NCI-H1436 treated with DMSO at 0.1 percent for 48 hours (cell line): ENCODE measurements at places on chromosomes 12 and 14.

- no peak for DNase-seq
These were observed 693 bp downstream of the MAP3K9 start for GRCh38 chr14:70808416-70809224.

GRCh38 chr12:6044082-6044481, 80.4 kb downstream of the VWF start:
- DNase-seq: no peak

- DNase-seq: no peak
These were observed 252.2 kb upstream of the GRIP1 start for GRCh38 chr12:66931091-66931490.

GRCh38 chr12:3097186-3097804, 20.1 kb downstream of the TSPAN9 start:
- no peak for DNase-seq

DNA sequence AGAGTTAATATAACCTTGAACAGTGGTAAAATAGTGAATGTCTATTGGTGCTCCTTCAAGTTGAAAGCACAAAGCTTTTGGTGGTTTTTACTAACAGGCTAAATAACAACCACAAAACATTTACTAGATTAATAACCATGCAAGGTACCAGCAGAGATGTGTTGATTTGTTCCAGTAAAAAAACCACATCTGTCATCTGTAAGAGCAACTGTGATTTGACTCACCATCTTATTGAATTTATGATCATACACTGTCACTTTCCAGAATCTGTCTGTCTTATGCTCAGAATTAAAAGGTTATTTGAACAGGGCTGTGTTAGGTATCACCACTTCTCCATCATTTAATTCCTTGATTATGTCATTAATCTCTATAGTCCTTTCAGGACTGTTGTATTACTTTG, 107.0 kb upstream of the PTHLH start:
- DNase-seq: no peak

DNA sequence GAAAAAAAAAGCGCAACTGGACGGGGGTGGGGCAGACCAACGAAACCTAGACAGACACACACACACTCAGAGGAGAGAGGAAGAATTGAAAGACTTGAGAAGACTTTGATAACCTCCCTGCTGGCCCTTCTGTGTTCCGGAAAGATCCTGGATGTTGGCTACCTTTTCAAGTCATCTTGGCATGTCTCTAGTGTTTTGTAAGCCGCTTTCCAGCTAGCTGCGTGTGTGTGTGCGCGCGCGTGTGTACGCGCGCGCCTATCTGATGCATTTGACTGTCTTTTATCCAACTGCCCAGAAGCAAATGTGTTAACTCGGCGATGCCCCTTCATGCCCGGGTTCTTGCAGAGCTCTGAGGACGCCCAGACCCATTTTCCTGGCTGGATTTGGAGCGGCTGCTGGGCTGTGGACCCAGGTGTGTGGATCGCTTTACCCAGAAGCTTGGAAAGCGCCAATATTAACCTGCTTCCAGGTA, 664 bp downstream of the LRFN5 start:
- no peak for DNase-seq

DNA sequence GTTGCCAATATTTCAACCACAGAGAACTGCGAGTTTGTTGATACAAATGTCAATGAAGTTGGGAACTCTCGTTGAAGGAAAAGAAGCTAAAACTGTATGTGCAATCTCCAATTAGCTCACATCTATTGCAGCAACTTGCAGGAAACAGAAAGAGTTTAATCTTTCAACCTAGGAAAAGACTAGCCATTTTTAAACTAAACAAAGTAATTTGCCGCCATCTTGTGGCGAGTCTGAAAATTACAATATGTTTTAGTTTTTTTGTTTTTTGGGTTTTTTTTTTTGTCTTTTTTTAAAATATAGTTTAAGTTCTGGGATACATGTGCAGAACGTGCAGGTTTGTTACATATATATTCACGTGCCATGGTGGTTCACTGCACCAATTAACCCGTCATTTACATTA, 131.2 kb upstream of the FOXG1 start:
- DNase-seq: no peak

DNA sequence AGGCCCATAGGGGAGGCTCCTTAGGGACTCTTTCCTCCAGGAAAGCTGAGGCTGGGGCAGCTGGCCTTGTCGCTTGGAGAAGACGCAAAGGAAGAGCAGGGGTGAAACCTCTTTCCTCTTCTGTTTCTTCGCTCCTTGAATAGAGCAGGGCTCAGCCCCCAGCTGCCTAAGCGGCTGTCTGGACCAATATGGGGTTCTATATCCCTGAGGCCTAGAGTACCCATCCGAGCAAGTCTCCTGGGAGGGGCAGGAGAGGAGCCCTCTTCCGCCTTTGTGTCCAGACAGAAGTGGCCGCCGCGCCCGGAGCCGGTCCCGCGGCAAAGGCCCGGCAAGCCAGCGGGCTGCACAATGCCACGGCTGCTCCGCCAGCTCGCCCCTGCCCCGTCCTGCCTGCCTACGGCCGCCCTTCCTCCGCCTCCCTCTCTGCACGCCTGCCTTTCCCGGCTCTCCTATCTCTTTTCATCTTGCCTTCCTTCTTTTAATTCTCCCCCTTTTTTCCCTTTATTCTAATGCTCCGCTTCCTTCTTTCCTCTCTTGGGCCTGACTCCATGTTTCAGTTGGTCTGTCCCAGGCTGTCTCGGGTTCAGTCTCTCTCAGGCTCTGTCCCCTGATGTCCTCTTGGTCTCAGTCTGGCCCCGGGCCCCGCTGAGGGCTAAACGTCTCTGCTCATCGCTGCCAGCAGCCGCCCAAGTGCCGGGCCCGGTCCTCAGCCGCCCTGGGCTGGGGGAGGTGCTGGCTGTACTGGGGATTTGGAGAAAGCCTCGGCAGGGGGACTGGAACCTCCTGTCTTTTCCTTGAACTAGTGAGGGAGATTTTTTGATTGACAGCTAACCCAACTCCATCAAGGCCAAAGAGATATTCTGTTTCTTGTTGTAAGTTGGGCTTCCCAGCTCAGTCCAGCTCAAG, 2.5 kb upstream of the HOXC9 start:
- no peak for DNase-seq

DNA sequence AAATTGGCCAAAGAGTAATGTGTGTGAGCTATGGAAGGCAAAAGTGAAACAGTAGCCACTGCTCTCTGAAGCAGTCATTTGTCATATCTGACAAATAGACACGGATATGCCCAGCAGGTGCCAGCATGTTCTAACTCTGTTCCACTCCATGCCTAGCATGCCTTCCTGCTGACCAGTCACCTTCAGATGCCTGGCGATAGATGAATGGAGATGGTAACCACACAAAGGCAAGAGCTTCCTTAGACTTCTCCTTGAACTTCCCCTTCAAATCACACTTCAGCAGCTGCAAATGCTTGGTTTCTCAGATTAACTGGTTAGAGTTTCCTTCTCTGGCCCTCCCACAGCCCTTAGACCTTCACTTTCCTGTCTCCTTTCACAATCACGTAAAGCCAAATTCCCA, 429.9 kb downstream of the DAD1 start:
- DNase-seq: no peak

DNA sequence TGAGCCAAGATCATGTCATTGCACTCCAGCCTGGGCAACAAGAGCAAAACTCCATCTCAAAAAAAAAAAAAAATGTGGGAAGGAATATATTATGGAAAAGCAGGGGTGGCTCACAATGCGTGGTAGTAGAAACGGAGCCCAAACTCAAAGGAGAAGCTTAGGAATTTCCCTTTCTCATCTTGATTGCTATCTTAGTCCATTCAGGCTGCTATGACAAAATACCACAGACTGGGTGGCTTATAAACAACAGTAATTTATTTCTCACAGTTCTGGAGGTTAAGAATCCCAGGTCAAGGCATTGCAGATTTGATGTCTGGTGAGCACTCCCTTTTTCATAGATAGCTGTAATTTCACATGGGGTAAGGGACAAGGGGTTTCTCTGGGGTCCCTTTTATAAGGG, 153.8 kb upstream of the KRR1 start:
- DNase-seq: no peak

- no peak for DNase-seq
These were observed 31.9 kb upstream of the CCDC91 start for GRCh38 chr12:28158353-28158752.

GRCh38 chr12:132827763-132828703, 636 bp downstream of the GOLGA3 start:
- no peak for DNase-seq

- DNase-seq: no peak
These were observed 648 bp downstream of the SNX6 start for GRCh38 chr14:34629344-34629656.

DNA sequence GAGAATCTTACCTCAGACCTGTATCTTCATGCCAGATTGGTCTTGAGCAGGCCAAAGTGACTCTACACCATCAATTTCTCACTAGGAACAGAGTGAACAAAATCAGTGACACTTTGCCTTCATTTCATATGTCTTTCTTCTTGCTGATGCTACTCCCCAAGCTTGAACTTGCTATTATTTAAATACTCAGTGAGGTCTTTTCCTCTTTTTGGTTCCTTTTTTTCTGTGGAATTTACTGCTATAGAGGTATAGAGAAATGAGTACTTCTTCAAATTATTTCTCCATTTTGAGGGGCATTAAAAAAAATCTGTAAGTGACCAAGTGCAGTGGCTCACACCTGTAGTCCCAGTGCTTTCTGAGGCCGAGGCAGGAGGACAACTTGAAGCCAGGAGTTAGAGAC, at the start of gene GPR33:
GPR33 (minus strand) TSS at position 154 of the 400 bp plus-strand sequence. CDS start 4,074 bp downstream, outside the sequence.
- DNase-seq: no peak

DNA sequence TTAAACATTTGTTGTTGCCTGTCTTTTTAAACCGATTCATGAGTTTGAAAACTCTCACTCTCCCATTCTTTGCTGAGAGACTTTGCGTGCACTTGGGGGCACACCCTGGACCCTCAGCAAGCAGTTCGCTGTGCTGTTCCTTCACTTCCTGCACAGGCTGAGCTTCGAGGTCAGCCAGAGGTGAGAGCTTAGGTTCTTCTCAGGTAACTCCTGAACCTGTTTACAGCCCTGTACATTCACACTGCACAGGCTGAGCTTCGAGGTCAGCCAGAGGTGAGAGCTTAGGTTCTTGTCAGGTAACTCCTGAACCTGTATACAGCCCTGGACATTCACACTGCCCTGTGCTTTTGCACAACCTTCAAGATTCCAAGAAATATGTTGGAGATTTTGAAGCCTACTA, 9.8 kb upstream of the CLECL1 start:
- no peak for DNase-seq

DNA sequence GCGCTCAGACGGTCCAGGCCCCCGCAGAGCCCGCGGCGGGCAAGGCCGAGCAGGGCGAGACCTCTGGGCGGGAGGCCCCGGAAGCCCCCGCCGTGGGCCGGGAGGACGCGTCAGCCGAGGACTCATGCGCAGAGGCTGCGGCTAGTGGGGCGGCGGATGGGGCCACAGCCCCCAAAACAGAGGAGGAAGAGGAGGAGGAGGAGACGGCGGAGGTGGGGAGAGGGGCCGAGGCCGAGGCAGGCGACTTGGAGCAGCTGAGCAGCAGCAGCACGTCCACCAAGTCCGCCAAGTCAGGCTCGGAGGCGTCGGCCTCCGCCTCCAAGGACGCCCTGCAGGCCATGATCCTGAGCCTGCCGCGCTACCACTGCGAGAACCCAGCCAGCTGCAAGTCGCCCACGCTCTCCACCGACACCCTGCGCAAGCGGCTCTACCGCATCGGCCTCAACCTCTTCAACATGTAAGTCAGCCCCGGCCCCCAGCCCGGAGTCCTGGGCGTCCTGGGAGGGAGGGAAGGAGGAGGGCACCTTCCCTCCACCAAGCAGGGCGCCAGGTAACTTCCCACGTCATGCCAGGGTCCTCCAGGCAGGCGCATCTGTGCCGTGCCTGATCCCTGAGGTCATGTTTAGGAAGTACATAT, 72.4 kb downstream of the IQSEC3 start:
- no peak for DNase-seq

DNA sequence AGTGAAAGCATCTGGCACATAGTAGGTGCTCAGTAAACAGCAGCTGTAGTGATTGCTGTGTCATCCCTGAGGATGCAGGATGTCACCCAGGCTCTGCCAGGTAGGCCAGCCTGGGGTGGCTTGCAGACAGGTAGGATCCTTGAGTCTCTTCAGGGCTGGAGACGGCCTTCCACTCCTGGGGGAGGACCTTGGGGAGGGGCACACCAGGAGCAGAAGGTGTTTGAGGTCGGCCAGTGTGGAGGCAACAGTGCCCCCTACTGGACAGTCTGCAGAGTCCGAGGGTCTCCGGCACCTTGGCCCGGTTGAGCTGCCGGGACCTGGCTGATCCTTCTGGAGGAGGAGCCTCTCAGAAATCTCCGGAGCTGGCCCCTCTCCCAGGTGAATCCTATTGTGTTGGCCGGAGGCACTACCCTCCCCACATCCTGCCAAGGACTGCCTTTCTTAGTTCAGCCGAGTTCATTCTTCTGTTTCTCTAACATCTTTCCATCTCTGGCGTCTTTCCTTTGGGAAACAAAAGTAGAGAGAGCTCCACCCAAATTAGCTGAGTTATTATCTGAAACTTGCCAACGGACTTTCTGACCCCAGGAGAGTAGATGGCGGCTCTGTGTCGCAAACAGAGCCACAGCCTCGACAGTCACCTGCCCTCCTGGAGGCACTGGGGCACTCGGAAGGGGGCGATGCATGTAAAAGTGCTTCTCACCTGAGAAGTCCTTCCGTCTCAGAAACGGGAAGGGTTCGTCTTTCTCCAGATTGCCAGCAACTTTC, 41.8 kb upstream of the CLMN start:
- no peak for DNase-seq

DNA sequence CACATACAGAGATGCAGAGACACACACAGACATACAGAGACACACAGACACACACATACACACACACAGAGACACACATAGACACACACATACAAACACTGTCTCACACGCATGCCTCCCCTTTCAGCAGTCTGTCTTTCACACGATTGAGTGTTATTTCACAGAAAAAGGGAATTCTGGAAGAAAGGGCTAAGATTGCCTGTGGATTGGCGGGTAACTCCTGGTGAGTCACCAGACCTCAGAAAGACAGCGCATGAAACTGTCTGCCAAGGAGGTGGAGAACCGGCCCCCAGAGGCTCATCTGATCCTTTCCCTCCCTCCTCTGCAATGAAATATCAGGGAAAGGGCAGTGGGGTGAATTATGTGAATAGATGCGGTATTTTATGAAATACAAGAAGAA, 127.2 kb upstream of the GSC start:
- no peak for DNase-seq

DNA sequence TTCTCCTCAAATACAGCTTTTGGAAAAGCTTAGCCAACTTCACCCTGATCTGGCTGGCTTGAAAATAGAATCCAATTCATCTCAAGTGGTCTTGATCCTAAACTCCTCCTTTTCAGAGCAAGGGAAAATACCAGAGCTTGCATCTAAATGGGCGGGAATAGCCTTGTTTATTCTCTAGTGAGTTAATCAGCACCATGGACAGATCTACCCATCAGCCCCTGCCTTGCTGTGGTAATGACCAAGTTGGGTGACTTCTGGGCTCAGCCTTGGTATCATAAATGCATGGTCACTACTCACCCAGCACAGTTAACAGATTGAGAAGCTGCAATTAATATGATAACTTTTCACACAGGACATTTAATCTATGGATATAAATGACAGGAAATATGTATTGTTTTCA, 196.6 kb downstream of the GLT1D1 start:
- DNase-seq: no peak

- no peak for DNase-seq
These were observed at the start of gene RERGL for GRCh38 chr12:18090093-18090492. Gene RERGL, minus strand, starts transcription at chr12:18090193. Its CDS starts 53 bp downstream, at chr12:18090140.
